Activated CD8-positive, alpha-beta memory T cell treated with anti-CD3 and anti-CD28 coated beads for 1 hour (primary cell): ENCODE measurements at places on chromosomes 3 and 15.
A peak's percentile ranks its signal among the peaks of the same experiment; 100 is the strongest.

- DNase-seq, result no peak
Observed at GRCh38 chr3:119401503-119402440, 61.6 kb downstream of the TMEM39A start.

- DNase-seq, result no peak
Observed at GRCh38 chr15:63606308-63606707, 9.1 kb downstream of the FBXL22 start.

DNA sequence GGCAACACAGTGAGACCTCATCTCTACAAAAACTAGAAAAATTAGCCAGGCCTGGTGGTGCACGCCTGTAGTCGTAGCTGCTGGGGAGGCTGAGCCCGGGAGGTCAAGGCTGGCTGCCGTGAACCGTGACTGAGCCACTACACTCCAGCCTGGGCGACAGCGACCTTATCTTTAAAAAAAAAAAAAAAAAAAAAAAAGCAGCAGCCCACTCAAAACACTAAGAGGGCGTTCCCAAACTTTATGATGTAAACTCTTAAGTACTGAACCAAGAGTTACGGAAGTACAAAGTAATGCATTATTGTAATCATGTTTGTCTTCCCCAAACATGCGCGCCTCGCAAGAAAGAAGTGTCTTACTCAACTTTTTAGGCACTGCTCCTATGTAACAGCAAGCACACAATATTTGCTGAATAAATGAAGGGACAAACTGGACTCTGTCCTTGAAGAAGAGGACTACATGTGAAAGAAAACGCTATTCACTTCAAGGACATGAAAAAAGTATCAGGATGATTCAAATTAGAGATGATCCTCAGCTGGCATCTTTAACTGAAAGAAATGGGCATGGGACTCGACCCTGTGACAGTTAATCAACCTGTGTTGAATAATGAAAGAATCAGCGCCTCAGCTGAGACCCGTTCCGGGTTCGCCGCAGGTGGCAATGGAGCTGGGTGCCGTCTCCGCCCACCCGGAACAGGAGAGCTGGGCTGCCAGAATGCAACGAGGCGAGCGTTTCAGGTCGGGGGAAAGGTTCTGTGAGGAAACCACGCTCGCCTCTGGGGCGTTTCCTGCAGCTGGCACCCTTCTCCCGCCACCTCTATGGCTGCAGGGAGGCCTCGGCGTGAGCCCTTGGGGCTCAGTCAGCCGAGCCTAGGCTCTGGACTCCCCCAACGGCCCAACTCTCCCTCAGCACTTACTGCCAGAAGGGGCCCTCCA, 718 bp downstream of the SPG11 start:
- DNase-seq, result peak; percentile 74

DNA sequence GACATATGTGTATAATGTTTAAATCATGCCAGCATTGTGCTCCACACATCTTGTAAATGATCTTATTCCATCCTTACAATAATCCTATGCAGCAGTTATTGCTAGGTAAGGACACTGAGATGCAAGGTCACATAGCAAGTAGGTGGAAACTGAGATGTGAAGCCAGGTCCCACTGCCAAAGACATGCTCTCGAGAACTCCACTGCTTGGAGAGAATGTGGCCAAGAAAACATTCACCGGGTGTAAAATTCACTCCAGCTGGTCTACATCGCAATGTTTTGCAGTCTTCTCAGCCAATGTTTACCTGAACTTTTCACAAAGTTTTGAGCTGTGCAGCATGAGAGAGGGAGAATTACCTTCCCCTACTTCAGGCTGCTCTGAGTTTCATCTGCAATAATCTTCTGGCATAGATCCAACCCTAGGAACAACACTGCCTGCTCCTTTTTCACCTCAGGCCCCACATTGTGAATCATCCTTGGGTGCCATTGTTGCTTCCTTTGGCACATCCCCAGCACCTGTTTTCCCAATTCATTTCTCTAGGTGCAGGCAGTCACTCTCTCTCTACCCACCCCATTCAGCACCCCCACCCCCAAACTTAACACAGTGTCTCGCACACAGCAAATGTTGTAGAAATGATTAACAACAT, 53.5 kb upstream of the PRTG start:
- DNase-seq, result no peak

DNA sequence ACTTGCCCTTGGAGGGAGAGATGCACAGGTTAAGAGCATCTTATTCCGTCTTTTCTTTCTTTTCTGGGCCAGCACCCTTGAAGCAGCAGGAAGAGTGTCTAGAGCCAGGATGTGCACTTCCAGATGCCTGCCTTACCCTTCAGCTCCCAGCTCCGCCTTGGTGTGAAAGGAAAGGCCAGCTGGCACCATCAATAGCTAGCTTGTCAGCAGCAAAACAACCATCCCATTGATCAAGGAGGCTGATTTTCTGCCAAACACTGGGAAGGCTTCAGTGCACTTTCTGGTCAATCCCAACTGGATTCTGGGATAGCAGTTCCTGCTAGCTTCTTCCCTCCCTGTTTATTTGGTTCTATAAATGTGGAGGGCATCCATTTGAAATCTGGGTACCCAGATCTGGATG, 110.9 kb upstream of the GALNT15 start:
- no peak for DNase-seq

GRCh38 chr3:50158530-50159146, 3.5 kb downstream of the SEMA3F start:
- no peak for DNase-seq

DNA sequence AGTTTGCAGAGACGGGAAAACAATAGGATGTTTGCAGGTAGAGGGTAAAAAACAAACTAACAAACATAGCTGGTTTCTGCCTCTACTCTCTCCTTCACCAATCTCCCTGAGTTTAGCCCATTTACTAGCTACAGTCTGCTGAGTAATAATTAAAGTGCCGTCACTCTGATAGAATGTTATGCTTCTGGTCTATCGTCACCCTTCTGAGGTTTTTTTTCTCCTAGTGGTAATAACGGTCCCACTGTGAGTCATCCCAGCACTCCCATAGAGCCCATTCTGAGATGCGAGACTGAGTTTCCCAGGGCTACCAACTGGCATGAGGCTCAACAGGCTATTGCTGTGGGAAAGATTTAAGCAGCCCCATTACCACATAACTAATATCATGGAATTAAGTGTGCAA, 56.4 kb downstream of the PLAAT1 start:
- no peak for DNase-seq

- DNase-seq, result no peak
Observed at GRCh38 chr15:89085289-89085926, 2.8 kb upstream of the ABHD2 start.

GRCh38 chr3:61251174-61251972, at the start of gene FHIT:
Gene FHIT (minus strand): TSS chr3:61251452.
- DNase-seq, result peak; percentile 56

DNA sequence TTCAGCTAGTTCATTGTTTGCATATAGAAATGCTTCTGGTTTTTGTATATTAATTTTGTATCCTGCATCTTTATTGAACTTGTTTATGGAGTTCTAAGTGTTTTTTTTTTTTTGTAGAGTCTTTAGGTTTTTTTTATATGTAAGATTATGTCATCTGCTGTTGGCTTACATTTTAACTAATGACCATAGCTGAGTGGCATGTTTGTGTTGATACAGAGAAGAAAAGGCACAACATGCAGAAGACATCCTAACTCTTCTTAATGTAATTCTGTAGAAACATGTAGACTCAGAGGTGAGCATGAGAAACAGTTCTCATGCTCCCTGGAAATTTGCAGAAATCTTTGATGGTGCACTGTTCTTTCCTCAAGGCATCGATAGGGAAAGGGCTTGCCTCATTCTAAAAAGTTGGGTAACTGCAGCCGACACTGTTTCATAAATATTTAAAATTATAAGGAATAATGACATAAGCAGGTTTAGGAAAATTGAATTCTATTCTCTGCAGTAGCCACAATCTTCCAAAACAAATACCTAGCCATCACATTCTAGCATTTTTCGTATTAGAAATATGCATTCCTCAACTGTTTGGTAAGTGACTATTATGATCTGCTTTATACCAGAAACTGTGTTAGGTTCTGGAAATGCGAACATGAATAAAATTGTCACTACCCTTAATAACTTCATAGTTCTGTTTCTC, 499.6 kb upstream of the KCNMB2 start:
- no peak for DNase-seq

- no peak for DNase-seq
Observed at GRCh38 chr3:183491109-183491922, 62.9 kb upstream of the MCF2L2 start.

- DNase-seq, result no peak
Observed at GRCh38 chr3:176861137-176861536, 336.1 kb downstream of the TBL1XR1 start.
